Keratinocyte (primary cell): ENCODE measurements at places on chromosomes 12 and 14.
A peak's percentile ranks its signal among the peaks of the same experiment; 100 is the strongest.

- H3K4me1 ChIP-seq, result no peaks in the 10 kb centered on the region
- H3K27me3 ChIP-seq, result no peaks in the 10 kb centered on the region
- no peak overlapping the region for H3K27ac ChIP-seq
- H3K36me3 ChIP-seq, result no peaks in the 10 kb centered on the region
Measured at GRCh38 chr12:24197532-24197931, 248.1 kb upstream of the SOX5 start.

- peaks cover 6% of the 10 kb centered on the region for H3K4me1 ChIP-seq
- no peaks in the 10 kb centered on the region for H3K36me3 ChIP-seq
- H3K4me3 ChIP-seq, result no peak overlapping the region
Measured at GRCh38 chr12:75568801-75569200, 57.4 kb upstream of the KRR1 start.

DNA sequence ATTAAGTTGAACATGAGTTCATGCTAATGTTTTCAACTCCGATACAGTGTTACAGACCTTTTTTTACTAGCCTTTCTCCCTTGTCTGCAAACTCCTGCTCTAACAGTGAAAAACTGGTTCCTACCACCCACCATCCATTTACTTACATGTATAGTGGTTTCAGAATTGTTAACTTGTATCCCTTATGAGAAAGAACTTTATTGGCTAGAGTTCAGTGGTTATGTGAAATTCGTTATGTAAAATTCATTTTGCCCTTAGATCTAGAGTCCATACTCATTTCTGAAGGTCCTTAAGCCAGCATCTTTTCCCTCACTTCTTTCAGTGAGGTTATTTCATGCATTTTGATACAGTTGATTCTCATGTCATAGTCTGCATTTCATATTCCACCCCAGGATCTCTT lies 51.0 kb downstream of the PRKCH start:
- H3K27me3 ChIP-seq, result no peaks in the 10 kb centered on the region
- H3K36me3 ChIP-seq, result no peaks in the 10 kb centered on the region
- no peak for DNase-seq
- H3K4me1 ChIP-seq, result no peaks in the 10 kb centered on the region
- H3K4me3 ChIP-seq, result no peak overlapping the region
- H3K27ac ChIP-seq, result no peak overlapping the region

DNA sequence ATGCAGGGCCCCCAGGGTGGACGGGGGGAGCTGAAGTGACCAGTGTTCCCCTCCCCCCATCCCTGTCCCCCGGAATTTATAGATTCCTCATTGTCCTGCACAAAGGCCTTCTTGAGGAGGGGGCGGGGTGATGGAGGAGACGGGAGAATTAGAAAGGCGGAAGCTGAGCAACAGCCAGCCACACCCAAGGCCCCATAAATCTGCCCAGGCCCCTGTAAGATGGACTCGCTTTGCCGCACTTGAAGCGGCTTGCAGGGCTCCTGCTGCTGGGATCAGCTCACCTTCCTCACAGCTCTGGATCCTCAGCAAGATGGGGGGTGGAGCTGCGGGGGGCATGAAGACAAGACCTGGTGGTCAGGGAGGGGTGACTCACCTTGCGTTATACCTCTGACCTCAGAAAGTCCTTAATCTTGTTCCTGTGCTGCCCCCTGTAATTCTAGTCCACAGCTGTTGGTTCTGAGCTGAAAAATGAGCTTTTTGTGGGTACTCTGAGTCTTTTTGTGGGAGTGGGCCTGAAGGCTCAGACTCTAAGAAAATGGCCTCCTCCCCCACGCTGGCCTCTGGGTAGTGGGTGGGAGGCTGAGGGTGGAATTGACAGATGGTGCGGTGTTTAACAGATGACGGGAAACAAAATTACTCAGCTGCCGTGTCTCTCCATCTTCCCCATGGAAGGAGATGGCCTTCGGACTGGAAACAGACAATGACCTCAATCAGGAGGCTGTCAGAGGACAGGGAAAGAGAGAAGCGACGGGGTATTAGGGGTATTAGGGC lies 15.8 kb upstream of the ANKRD33 start:
- peaks cover 42% of the 10 kb centered on the region for H3K27me3 ChIP-seq
- no peak for DNase-seq
- H3K4me3 ChIP-seq, result no peak overlapping the region
- H3K36me3 ChIP-seq, result no peaks in the 10 kb centered on the region

DNA sequence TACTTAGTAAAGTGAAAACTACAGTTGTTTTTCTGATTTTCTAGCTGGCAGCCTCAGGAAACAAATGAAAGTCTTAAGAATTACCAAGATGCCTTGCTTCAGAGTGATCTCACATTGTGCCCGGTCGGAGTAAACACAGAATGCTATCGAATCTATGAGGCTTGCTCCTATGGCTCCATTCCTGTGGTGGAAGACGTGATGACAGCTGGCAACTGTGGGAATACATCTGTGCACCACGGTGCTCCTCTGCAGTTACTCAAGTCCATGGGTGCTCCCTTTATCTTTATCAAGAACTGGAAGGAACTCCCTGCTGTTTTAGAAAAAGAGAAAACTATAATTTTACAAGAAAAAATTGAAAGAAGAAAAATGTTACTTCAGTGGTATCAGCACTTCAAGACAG lies 28.9 kb downstream of the RXYLT1 start:
- H3K27me3 ChIP-seq, result no peaks in the 10 kb centered on the region
- H3K36me3 ChIP-seq, result peaks cover 2% of the 10 kb centered on the region
- H3K4me1 ChIP-seq, result no peaks in the 10 kb centered on the region
- H3K4me3 ChIP-seq, result no peak overlapping the region
- DNase-seq, result no peak
- no peak overlapping the region for H3K27ac ChIP-seq

- H3K27me3 ChIP-seq, result no peaks in the 10 kb centered on the region
- no peak overlapping the region for H3K27ac ChIP-seq
- H3K4me1 ChIP-seq, result no peaks in the 10 kb centered on the region
- H3K4me3 ChIP-seq, result no peak overlapping the region
- DNase-seq, result no peak
- peaks cover 5% of the 10 kb centered on the region for H3K36me3 ChIP-seq
Measured at GRCh38 chr14:95189367-95190132, 32.2 kb upstream of the DICER1 start.

DNA sequence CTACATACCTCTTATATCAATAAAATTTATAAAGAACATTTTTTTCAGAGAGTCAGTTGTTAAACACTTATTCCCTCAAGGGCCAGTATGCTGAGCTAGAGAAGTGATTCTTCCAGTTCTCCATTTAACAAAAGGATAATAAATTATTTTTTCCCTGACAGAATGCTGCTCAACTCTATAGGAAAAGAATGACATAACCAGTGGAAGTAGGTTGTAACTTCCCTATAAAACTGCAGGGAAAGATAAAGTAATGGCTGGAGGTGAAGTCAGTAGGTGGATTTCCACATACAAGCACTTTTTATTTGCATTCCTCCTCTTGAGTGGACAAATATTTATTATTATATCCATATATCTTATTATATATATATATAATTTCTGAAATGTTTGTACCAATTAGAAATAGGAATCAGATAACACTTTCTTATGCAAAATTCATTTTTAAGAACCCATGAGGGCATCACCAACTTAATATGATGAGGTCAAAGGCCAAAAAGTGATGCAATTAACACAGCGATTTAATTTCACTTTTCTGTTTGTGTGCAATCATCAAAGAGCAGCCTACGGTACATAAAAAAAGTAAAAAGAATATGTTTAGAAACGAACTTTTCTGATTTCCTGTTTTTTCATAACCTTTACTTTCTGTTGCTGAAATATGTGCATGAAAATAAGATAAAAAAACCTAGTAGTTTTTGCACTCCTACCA lies 175.3 kb downstream of the PRKD1 start:
- H3K36me3 ChIP-seq, result no peaks in the 10 kb centered on the region
- no peak for DNase-seq
- H3K4me1 ChIP-seq, result no peaks in the 10 kb centered on the region
- no peak overlapping the region for H3K4me3 ChIP-seq
- no peaks in the 10 kb centered on the region for H3K27me3 ChIP-seq
- H3K27ac ChIP-seq, result no peak overlapping the region

GRCh38 chr14:61746881-61747280 lies 15.3 kb upstream of the SNAPC1 start:
- H3K27ac ChIP-seq, result no peak overlapping the region
- H3K27me3 ChIP-seq, result no peaks in the 10 kb centered on the region
- peaks cover 13% of the 10 kb centered on the region for H3K36me3 ChIP-seq
- peaks cover 10% of the 10 kb centered on the region for H3K4me1 ChIP-seq

DNA sequence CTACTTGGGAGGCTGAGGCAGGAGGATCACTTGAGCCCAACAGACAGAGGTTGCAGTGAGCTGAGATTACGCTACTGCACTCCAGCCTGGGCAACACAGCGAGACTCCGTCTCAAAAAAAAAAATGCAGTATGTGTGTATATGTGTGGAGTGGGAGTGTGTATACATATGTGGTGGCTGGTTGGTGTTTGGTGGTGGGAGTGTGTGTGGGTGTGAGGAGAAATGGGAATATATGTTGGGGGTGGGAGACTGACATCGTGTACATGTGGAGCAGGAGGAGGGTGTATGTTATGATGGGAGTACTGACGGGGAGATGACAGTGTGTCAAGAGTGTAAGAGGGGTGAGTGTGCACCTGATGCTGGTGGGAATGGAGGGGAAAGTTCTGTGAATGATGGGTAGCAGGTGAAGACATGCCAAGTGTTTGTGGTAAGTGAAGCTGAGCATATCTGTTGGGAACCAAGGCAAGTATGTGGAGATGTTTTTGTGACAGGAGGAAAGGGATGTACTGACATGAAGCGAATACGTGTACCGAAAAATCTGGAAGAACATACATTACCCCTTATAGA lies 4.2 kb downstream of the PNMA1 start:
- no peaks in the 10 kb centered on the region for H3K27me3 ChIP-seq
- no peak overlapping the region for H3K27ac ChIP-seq
- no peaks in the 10 kb centered on the region for H3K36me3 ChIP-seq
- H3K4me1 ChIP-seq, result peaks cover 18% of the 10 kb centered on the region

GRCh38 chr12:21819236-21819635 lies 44.7 kb upstream of the KCNJ8 start:
- no peaks in the 10 kb centered on the region for H3K36me3 ChIP-seq
- H3K4me1 ChIP-seq, result peaks cover 6% of the 10 kb centered on the region
- no peak overlapping the region for H3K27ac ChIP-seq
- DNase-seq, result no peak

GRCh38 chr14:92387578-92387977 lies 64.6 kb downstream of the SLC24A4 start:
- no peak for DNase-seq
- no peaks in the 10 kb centered on the region for H3K4me1 ChIP-seq
- no peaks in the 10 kb centered on the region for H3K27me3 ChIP-seq
- H3K4me3 ChIP-seq, result no peak overlapping the region
- no peaks in the 10 kb centered on the region for H3K36me3 ChIP-seq
- H3K27ac ChIP-seq, result no peak overlapping the region

DNA sequence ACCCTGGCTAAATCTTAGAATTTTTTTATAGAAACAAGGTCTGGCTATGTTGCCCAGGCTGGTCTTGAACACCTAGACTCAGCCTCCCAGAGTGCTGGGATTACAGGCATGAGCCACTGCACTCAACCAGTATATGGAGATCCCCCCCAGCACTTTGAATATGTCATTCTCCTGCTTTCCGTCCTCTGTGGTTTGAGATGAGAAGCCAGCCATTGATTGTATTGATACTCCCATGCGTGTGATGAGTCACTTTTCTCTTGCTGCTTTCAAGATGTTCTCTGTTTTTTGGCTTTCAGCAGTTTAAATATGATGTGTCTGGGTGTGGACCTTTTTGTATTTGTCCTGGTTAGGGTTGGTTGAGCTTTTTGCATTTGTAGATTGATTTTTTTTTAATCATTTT lies 75.2 kb upstream of the DNM1L start:
- DNase-seq, result peak; percentile 38
- H3K4me1 ChIP-seq, result peaks cover 14% of the 10 kb centered on the region
- H3K4me3 ChIP-seq, result no peak overlapping the region
- H3K27me3 ChIP-seq, result no peaks in the 10 kb centered on the region
- peak overlapping the region; percentile 48 for H3K27ac ChIP-seq

DNA sequence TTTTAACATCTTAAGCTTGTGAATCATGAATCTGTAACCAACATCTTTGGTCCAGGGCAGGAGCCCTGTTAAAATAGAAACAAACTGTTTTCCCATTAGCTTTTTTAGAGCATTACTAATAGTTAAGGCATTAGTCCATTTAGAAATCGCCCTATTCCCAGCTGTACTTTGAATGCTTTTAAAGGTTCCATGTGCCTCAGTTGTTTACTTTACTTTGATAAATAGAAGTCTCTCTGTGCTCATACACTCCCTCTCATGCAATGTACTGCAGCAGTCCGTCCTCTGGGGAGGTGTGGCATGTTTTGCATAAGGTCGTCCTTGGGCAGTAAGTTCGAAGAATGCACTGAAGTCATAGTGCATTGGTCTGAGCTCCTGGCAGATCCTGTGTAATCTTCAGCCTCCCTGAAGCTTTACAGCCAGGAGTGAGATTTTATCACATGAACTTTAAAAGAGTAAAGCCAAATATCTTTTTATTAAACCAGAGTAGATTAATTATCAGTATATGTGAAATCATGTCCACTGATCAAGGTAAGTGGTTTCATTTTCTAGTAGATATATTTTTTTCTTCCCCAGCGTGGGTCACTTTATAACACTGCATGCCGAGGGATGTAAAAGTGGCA lies 134.7 kb downstream of the FGD4 start:
- no peaks in the 10 kb centered on the region for H3K27me3 ChIP-seq
- no peaks in the 10 kb centered on the region for H3K36me3 ChIP-seq

DNA sequence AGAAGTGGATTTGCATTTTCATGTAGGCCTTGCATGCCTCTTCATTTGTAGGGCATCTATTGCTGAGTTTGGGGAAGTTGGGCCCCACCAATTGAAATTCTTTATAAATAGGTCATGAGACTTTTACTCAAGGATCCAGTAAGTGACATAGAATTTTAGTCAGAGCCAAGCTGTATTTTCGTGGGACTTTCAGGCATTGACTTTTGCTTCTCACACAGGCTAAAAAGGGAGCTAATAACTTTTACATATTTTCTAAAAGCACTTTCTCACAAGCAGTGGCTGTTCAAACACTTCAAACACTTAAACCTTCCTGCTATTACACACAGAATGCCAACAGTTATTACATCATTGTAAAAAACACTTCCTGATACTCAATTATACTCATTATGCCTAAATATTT lies 260.5 kb downstream of the MSRB3 start:
- H3K36me3 ChIP-seq, result no peaks in the 10 kb centered on the region
- no peak overlapping the region for H3K27ac ChIP-seq
- no peak overlapping the region for H3K4me3 ChIP-seq
- DNase-seq, result no peak
- H3K4me1 ChIP-seq, result peaks cover 34% of the 10 kb centered on the region

DNA sequence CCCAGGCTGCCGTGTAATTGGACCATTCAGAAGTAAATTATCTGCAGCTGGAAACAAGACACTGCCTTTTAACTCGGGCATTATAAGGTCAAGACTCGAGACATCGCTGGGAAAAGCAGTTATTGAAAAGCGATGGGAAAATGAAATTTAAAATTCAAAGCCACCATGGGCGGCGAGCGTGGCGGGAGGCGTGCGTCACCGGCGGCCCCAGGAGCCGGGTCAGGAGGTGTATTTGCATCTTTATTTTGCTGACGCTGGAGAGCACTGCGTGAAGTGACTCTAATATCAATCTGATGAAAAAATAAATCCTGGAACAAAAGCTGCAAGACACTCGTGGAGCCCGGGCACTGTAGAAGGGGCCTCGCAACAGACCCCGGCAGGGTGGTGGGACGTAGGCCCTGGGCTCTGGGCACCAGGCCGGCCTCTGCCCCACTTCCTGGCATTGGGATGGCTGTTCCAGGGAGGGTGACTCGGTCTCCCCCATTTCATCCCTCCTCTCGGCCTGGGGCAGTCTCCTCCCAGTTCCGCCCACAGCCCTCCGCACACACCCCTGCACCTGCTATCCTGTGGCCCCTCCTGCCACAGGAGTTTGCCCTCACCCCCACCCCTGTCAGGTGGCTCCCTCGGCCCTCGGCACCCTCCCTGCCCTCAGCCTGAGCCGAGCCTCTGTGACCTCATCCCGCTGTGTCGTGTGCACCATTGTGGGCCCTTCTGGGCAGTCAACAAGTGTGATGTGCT lies 196.2 kb downstream of the KIF26A start:
- H3K27ac ChIP-seq, result no peak overlapping the region
- H3K4me1 ChIP-seq, result no peaks in the 10 kb centered on the region
- H3K4me3 ChIP-seq, result no peak overlapping the region
- H3K36me3 ChIP-seq, result no peaks in the 10 kb centered on the region
